ENCODE measurements at places on chromosomes 3 and 15. TPM values are rescaled to one million over a fixed set of nuclear protein-coding genes. Genes with fewer than 3 reads are reported as not detected.
A peak's percentile ranks its signal among the peaks of the same experiment; 100 is the strongest.

DNA sequence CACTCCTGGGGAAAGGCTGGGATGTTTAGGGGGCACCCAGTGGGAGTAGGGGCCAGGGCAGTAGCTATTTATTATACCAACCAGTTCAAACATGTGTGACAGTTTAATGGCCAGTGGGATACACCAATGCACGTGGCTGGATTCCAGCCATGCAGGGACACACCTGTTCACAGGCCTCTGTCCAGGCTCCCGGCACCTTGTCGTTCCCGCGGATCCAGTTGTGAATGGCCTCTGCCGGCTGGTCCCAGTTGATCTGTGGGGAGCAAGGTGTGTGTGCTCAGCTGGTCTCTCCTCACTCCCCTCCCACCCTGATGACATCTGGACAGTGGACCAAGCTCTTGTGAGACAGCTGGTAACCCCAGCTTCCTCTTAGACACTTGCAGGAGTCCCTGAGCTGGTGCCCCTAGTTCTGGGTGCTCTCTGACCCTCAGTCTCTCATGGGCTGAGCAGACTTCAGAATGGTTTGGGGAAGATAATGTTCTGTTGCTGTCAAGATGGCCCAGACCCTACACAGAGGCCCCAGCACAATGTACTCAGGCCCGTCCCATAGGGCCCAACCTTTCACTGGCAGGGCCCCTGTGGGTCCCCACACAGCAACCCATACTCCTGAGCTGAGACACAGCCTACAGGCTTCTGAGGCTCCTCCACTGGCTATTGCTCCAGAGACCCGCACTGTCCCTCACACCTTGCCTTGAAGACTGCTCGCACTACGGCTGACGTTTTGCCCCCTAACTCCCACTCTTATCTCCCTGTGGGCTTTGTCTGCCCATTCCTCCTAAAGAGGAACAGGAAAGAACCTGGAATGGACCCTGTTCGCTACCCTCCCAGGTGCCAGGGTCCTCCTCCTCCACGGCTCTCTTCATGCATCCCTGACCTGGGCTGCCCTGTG lies 25.8 kb downstream of the ALDH1L1 start:
- no peak for DNase-seq

DNA sequence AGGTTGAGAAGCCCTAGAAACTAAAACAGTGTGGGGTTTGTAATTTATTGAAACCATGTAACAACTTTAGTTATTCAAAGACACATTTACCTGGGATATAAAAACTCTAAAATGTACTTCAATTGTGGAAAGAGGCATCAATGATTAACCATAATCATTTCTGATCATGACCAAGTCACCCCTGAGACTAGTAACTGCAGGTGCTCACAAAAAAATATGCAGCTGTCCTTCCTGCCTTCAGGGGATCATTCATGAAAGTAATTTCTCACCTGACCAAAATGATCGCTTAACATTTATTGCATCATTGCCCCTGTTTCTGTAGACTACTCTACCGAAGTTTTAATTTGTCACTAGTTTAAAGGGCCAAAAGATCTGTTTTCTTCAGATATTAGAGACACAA lies 9.0 kb downstream of the ACP3 start:
- DNase-seq = no peak

DNA sequence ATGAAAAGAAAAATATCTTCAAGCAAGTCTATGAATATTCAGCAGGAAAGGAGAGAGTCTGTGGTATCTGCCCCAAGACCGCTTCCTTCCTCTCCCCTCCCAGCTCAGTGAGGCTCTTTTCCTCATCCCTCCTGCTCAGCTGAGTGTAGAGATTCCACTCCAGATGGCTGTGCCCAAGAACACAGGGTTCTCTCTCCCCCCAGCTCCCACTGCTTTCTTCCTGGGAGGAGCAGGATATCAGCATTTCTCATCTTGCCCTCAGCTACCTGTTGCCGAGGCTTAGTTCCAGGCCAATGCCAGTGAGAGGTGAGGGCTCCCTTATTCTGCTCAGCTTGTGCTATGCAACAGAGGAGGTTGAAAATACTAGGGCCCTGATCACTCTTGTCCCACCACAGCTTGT lies 211.9 kb downstream of the SV2B start:
- no peak for DNase-seq

- no peak for DNase-seq
These were observed 113.4 kb downstream of the PLCH1 start for GRCh38 chr3:155631323-155632019.

GRCh38 chr3:49813497-49814174 lies at the start of gene UBA7:
Gene UBA7 (minus strand): TSS chr3:49813953. CDS start chr3:49813787, 166 bp downstream.
- peak; percentile 48 for DNase-seq

DNA sequence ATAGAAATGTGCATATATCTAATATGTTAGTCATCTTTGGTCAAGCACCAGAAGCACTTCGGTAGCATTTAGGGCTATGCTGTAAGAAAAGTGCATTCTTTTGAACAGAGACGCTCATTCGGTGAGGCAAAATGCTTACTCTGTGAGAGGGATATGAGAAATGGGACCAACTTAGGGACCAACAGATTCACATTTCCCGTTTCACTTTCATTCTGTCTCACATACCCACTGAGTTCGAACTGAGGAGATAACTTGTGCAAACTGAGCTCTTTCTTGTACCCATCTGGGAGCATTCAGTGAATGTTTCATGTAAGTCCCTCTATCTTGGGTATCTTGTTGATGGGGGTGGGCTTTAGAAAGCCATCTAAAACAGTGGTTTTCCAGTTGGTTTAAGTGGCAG lies 135.3 kb downstream of the FEZF2 start:
- no peak for DNase-seq

DNA sequence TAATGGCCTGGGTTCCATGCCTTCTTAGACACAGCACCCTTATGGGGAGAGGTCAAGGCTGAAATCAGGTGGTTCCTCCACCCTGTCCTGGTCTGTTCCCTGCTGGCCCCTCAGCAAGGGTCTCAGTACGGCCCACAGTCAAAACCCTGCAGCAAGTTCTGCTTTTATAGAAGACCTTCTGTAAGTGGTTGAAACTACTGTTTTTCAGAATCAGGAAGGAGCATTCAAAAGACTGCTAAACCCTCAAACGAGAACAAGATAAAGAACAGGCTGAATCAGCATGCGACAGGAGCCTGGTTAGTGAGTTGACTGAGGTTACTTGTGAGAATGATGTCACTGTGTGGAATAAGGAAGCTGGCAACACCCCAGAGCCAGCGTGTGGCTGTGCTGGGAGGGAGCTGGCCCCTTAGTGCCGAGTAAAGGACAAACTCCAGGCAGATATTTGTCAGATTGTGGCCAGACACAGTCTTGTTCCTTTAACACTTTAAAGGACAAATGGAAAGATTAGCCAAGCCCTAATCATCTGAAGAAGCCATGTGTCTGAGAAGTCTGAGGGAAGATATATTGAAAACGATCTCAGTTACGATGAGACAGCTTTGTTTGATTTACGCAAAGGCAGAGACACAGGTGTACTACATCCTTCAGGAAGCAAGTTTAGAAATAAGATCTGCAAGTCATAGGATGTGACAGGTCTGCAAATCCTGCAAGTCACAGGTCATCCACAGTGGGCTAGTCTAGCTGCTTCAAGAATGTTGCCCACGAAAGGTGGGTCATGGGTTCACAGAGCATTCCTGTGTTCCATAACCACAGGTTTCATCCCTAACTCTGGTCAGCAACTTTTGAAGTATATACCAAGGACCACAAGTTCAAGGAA lies 54.0 kb downstream of the B3GNT5 start:
- peak; percentile 70 for DNase-seq

- no peak for DNase-seq
These were observed 32.2 kb downstream of the LIPC start for GRCh38 chr15:58463815-58464650.

DNA sequence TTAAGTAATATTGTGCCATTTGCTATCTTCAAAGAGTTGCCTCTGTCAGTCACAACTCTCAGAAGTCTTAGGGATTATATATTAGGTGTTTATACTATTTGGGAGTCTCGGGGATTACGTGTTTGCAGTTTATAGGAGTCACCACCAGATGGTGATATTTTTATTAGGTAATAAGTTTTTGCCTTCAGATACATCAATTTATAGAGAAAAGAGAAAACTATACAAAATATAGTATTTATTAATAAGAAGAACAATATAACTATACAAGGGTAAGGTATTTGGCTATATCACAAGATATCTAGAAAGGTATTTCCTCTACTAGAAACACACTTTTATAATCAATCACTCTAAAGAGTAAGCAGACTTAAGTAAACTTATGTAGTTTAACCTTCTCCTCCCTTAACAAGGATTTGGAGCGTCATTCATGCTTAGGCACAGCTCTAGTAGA lies 10.7 kb upstream of the DHX36 start:
- no peak for DNase-seq

DNA sequence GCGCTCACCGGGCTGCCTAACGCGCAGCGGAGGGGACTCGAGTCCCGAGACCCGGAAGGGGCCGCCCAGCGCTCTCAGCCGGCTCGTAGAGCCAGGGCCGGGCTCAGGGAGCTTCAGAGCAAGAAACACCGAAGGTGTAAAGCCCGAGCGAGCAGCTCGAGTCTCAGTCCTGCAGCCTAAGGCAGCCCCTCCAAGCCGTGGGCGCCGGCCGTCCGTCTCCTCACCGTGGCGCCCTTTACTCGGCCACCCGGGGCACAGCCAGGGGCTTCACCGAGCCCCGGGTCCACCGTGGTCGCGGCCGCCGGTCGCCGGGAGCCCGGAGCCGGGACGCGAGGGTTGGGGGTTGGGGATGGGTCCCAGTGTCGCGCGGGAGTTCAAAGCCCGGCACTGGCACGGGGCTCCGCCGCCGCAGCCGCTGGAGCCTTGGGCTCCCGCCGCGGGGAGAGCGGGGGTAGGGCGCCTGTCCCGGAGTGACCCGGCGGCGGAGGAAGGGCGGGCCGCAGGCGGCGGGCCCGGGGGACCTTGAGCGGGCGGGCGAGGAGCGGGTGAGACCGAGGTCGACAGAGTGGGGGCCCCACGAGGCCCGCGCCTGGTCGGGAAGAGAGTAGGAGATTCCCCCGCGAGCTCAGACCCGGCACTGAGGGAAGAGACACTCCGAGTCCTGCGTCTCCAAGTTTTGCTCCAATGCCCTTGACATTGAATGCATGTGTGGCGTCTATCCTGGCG lies 26.9 kb upstream of the THRB start:
- peak; percentile 76 for DNase-seq

DNA sequence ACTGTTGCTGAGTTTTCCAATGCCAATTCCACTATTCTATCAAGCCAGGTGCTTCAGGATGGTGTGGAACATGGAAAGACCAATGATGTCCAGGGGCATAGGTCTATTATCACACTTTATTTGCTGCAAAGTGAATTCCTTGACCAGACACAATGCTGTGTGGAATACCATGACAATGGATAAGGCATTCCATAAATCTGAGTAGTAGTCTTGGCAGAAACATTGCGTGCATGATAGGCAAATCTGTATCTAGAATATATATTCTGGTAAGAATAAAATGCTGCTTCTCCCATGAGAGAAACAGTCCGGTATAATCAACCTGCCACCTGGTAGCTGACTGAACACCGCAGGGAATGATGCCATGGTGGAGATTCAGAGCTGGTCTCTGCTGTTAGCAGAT lies 70.0 kb upstream of the ALDH1A3 start:
- DNase-seq = no peak

- DNase-seq = no peak
These were observed 27.5 kb upstream of the FAM81A start for GRCh38 chr15:59410391-59410896.

- DNase-seq = no peak
These were observed 7.2 kb upstream of the IVD start for GRCh38 chr15:40398413-40398873.

DNA sequence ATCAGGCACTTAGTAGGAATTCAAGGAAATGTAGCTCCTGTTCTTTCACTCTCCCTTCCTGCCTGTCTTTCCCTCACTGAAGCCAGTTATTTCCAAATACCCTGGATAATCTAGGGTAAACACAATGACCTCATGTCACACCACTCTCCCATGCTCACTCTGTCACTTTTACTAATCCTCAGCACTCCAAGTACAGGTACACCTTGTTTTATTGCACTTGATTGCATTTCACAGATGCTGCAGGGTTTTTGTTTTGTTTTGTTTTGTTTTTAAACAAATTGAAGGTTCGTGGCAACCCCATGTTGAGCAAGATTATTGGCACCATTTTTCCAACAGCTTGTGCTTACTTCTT lies 40.8 kb downstream of the PPM1L start:
- no peak for DNase-seq

DNA sequence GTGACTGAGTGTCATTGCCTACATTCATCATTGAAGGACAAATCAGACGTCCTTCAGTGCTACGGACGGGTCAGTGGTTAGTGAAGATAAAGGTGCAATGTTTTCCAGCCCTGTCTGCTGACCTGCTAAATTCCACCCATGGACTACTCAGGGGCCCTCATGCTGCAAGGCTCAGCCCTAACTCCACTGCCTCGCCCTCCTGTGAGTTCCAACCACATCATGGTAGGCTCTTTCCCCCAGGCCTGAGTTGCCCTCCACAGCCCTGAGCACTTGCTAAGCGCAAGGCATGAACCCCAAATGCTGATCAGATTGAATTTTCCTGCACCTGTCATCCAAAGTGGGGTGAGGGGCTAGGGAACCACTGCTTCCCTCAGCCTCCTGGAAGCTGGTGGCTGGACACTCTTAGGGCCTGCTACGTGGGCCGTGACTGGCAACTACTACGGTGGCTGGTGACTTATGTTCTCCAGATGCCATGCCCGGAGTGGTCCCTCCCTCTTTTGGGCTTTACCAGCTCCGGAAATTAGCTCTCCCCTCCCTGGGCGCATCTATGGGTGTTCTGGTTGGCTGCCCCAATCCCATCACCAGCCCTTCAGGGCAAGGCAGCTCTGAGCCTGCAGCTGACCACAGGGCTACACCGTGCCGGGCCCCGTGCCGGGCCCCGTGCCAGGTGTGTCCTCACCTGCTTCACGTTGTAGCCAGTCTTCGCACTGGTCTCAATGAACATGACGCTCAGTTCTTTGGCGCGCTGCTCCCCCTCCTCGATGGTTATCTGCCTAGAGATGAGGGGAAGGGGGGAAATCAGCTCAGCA lies 32.1 kb downstream of the SRPRB start:
- no peak for DNase-seq

GRCh38 chr15:53160092-53160704 lies 370.1 kb upstream of the ONECUT1 start:
- DNase-seq = no peak

- no peak for DNase-seq
These were observed 692 bp upstream of the C15orf39 start for GRCh38 chr15:75200765-75201615.

DNA sequence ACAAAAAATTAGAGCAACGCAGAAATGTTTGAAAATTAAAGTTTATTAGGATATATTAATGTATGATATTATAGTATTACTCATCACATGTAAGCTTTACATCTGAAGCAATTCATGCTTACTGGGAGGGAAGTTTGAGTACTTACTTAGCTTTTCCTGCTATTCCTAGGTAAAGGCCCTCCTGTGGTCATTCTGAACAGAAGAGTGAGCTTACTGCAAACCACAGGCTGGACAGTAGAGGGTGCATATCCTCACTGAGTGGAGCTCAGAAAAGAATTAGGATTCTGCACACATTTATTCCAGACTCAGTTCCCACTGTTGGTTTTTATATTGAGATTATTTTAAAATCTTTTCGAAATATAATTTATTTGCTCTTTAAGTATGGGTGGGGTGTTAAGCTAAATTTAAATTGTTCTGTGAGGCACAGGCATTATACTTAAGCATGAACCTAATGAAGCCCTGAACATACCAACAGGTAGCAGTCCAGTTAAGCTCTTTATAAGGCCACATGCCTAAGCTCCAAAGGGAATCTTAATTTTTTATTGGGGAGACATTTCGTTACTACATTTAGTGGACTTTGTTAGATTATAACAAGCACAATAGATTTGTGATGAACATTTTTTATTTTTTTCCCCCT lies 10.2 kb downstream of the MRPS22 start:
- DNase-seq = no peak

The BCHE gene
- 2.3 TPM for total RNA-seq

The CLDN16 gene
- not detected for total RNA-seq

The KBTBD13 gene
- total RNA-seq = 5.2 TPM

The PPP1R14D gene
- not detected for total RNA-seq

The ARID3B gene
- 2.0 TPM for total RNA-seq
